CD8-positive, alpha-beta memory T cell (primary cell): ENCODE measurements at places on chromosomes 1 and 21. TPM values are rescaled to one million over a fixed set of nuclear protein-coding genes. Genes with fewer than 3 reads are reported as not detected.

The C1orf116 gene
- total RNA-seq = not detected

The TRNP1 gene
- 1.2 TPM for total RNA-seq

The SMG5 gene
- total RNA-seq = 117 TPM

The AVPR1B gene
- total RNA-seq = not detected

The ACTRT2 gene
- total RNA-seq = not detected

The NKAIN1 gene
- total RNA-seq = not detected

The FAM131C gene
- total RNA-seq = 0.66 TPM

GRCh38 chr1:119816407-119816806, 5.1 kb upstream of the REG4 start:
- H3K27ac ChIP-seq = no peak overlapping the region
- H3K4me3 ChIP-seq = no peak overlapping the region
- no peaks in the 10 kb centered on the region for H3K27me3 ChIP-seq
- no peak for DNase-seq

DNA sequence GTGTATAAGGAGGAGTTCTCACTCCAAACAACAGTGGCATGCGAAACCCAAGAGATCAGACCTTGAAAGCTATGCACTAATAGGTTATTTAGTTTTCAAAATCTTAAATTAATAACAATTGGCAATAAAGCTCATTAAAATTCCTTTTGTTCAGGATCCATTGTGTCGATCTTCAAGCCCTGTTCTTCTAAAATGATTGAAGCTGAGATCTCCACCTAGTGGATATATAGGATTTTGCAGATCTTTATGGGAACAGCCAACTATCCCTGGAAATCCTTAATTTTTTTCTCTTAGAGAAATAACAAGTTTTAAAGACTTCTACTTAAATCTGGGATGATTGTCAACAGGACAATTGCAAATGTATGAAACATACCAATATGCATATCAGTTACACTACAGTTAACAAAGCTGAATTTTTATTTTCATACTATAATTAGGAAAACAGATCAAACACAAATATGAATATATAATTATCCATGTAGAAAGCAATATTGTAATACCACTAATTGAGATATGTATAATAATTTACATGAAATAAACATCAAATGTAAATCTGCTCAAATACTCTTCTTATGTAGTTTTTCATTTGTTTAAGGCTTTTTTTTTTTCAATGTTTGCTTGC, 43.3 kb downstream of the LRRC53 start:
- H3K4me3 ChIP-seq = no peak overlapping the region
- DNase-seq = no peak
- H3K4me1 ChIP-seq = no peaks in the 10 kb centered on the region
- H3K27ac ChIP-seq = no peak overlapping the region

DNA sequence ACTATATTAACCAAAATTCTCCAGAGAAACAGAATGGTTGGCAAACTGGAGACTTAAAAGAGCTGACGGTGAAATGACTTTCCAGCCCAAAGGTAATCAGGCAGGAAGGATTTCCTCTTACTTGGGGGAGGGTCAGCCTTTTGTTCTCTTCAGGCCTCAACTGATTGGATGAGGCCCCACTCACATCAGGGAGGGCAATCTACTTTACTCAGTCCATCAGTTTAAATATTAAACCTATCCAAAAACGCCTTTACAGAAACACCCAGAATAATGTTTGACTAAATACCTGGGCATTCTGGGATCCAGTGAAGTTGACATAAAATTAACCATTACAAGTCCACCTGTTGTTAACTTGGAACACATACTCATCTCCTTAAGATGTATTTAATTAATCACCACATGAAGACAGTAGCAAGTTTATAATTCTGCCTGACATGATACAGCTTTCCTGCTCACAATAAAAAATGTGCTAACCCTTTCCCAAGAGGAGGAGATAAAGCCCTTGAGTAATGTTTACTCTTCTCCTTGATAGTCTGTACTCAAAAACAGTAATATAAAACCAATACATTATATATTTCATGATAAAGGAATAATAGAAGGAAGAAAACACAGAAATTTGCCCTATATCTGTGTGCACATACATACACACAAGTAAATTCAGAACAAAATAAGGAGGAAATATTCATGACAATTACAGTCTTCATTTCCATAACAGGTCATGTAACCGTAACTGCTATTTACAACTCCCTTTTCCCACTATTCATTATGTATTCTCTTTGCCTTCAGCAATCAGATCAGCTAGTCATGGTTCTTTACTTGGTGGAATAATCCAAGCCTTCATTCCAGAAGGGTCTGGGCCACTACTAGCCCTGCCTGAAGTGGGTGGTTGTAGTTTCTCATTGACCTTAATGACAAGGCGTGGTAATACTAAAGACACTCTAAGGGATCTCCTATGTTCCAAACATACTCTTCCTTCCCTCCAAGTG, 107.5 kb upstream of the RUNX1 start:
- H3K27ac ChIP-seq = no peak overlapping the region
- no peak for DNase-seq
- H3K4me3 ChIP-seq = no peak overlapping the region
- no peaks in the 10 kb centered on the region for H3K4me1 ChIP-seq

- peak overlapping the region; percentile 76 for H3K27ac ChIP-seq
- H3K4me3 ChIP-seq = no peak overlapping the region
- DNase-seq = peak; percentile 57
- no peaks in the 10 kb centered on the region for H3K27me3 ChIP-seq
- peaks cover 51% of the 10 kb centered on the region for H3K4me1 ChIP-seq
Observed at GRCh38 chr1:150613061-150613920, 16.1 kb downstream of the ENSA start.

- DNase-seq = no peak
- no peaks in the 10 kb centered on the region for H3K27me3 ChIP-seq
- H3K36me3 ChIP-seq = no peaks in the 10 kb centered on the region
Observed at GRCh38 chr1:67647036-67647798, 37.8 kb upstream of the GADD45A start.

GRCh38 chr1:24349891-24350290, 30.7 kb downstream of the GRHL3 start:
- H3K27me3 ChIP-seq = no peaks in the 10 kb centered on the region
- DNase-seq = no peak
- no peaks in the 10 kb centered on the region for H3K36me3 ChIP-seq
- no peak overlapping the region for H3K27ac ChIP-seq

- H3K27me3 ChIP-seq = no peaks in the 10 kb centered on the region
- peak; percentile 65 for DNase-seq
- H3K4me1 ChIP-seq = peaks cover 8% of the 10 kb centered on the region
- no peaks in the 10 kb centered on the region for H3K36me3 ChIP-seq
- H3K27ac ChIP-seq = peak overlapping the region; percentile 64
Observed at GRCh38 chr1:44030605-44031251, 534 bp downstream of the SLC6A9 start.

DNA sequence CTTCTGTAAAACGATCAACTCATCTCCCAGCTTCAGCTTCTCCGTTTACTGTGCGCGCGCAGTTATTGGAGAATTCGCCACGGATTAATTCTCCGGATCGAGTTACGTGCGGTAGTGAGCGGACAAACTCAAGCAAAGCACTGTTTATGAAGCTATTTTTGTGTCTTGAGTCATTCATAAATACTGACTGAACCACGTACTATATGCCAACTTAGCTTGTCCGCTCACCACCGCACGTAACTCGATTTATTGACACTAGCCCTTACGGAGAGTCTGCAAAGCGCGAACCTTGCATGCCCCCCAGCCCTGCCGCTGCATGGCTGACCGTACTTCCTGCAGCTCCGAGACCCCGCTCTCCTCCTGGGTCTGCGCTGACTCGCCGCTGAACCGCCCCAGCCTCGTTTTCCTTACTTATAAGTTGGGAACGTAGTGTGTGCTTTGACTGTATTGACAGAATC, 773 bp downstream of the CHD1L start:
- no peaks in the 10 kb centered on the region for H3K27me3 ChIP-seq
- peak overlapping the region; percentile 73 for H3K27ac ChIP-seq
- peak; percentile 6 for DNase-seq
- no peaks in the 10 kb centered on the region for H3K36me3 ChIP-seq

- no peak overlapping the region for H3K4me3 ChIP-seq
- no peak for DNase-seq
- H3K27me3 ChIP-seq = no peaks in the 10 kb centered on the region
- no peaks in the 10 kb centered on the region for H3K4me1 ChIP-seq
Observed at GRCh38 chr1:94627771-94628498, 86.4 kb upstream of the F3 start.
